ENCODE measurements at places on chromosomes 6 and 20.
A peak's percentile ranks its signal among the peaks of the same experiment; 100 is the strongest.

DNA sequence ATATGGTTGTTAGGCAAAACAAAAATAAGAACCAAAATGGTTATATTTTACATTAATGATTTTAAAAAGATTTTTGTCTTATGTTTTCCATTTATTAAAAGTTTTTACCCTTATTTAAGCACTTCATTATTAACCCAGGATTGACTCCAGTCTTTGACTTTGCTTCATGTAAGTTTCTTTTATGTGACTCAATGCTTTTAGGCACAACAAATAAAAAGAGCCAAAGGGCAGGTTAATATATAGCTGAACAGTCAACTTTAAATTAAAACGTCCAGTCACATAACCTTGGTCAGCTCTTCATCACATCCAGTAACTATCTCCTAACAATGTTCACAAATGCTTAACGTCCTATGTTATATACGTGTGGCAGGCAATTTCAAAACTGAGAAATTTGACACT is 32.7 kb downstream of the COL21A1 start:
- no peak for DNase-seq

DNA sequence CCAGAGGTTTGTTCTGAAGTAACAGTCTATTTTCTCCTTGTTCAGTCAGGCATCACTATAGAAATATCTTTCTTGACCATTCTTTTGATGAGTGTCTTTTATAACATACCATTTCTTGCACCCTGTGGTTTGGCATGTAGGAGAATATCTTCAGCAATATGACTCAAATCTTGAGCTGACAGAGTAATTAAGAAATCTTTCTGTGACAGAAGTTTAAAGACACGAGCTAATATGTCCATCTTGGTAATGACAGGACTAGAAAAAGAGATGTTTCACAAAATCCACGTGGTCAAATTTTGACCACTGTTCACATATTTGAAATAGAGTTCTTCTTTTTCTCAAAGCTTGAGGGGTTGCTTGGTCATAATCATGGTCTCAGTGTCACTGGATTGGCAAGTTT is 149.9 kb downstream of the MYB start:
- DNase-seq, result no peak

DNA sequence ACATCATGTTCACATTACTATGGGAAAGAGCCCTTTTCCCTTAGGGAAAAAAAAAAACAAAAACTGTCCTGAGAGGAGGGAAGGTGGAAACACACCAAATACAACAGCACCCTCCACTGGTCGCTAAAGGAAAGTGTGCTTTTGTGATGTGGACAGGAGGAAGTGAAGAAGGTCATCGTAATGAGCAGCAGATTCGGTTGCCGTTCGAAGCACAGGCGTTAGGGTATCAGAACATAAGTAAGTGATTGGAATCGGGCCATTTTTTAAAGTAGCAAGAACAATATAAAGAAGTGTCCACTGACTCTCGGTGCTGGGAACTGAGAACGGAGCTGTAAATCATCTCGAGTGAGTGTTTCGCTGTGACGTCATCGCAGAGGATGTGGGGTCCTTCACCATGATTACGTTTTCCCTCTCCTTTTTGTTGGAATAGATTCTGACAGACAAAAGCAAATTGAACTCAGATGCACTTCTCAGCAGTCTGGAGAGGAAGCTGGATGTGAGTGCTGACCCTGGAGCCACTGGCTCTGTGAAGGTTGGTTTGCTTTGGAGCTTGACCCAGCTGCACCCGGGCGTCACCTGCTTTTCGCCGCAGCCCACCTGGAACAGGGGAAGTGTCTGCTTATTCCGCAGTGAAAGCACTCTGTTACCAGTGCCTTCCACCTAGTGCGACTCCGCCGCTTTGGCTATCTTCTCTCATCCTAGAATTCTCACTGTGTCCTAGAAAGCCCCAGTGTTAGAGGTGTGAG is 203.6 kb upstream of the GMDS start:
- no peak for DNase-seq

DNA sequence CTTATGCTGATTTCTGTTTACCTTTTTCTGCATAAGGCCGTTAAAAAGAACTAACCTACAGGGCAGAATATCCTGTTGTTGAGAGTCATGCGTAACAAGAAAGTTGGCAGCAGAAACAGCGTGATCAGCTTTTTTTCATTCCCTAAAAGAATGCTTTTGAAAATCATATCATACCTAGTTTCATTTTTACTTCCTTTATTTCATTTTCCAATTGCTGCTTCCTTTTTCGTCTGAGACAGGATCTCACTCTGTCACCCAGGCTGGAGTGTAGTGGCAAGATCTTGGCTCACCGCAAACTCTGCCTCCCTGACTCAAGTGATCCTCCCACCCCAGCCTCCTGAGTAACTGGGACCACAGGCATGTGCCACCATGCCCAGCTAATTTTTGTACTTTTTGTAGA is 4.1 kb downstream of the CALHM6 start:
- DNase-seq, result no peak

GRCh38 chr20:14986026-14986655 is 648.7 kb upstream of the FLRT3 start:
- no peak for DNase-seq

DNA sequence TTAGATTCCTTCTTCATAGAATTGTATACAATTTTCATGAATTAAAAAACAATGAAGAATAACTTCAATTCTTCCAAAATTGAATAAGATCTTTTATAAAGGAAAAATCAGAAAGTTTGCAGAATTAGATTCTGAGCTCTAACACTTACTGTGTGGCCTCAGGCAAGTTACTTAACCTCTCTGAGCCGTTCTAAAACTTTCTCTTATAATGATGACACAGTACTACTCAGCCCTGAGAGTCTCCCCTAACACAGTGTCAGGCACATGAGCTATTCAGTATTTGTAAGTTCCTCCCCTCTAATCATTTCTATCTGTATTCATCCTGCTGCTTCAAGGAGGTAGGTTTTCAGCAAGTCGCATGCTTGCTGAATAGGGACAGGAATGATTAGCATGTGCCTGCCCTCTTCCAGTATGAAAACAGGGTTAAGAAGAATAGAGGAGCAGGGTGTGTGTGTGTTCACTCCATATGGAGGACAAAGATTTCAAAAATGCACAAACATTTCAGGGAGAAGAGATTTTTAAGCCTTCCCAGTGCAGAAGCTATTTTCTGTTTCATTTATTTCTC is 11.4 kb downstream of the ID4 start:
- DNase-seq, result no peak

GRCh38 chr6:143022587-143022986 is 38.1 kb upstream of the AIG1 start:
- DNase-seq, result no peak

GRCh38 chr20:51542571-51543421 is at the start of gene NFATC2:
Gene NFATC2, minus strand, starts transcription at chr20:51542719. Its CDS starts 220 bp downstream, at chr20:51542499.
- peak; percentile 45 for DNase-seq

- no peak for DNase-seq
These were observed 66.2 kb downstream of the SLC22A23 start for GRCh38 chr6:3390698-3391097.

DNA sequence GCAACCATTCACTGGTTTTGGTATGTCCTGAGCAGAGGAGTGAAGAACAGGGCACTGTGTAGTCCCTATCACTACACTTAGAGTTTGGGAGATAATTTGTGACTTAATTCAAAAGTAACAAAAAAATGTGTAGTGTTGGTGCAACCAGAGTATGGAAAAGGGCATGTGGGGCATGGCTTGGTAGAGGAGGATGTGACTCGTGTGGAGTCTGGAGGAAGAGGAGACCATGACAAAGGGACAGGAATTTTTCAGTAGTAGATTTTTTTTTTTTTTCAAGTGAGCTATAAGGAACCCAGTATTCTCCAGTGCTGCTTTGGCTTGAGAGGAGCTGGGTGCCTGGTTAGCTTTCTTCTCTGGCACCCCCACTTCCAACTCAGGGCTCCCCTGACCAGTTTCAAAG is 5.1 kb downstream of the MTRES1 start:
- DNase-seq, result no peak

- no peak for DNase-seq
These were observed 930.3 kb downstream of the QKI start for GRCh38 chr6:164344801-164345291.

DNA sequence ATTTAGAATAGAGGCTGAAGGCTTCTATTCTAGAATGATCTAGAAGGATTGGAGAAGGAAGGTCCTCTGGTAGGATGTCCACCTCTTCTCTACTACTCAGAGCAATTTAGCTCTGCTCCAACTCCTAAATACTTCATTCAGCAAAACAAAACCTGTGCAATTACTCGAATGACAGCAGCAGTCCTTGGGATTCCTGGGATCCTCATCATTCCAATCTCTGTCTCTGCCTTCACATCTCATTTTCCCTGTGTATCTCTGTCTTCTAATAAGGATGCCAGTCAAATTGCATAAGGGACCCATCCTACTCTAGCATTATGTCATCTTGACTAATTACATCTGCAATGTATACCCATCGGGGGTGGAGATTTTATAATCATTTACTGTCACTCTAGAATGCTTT is 5.5 kb upstream of the AIG1 start:
- DNase-seq, result no peak

DNA sequence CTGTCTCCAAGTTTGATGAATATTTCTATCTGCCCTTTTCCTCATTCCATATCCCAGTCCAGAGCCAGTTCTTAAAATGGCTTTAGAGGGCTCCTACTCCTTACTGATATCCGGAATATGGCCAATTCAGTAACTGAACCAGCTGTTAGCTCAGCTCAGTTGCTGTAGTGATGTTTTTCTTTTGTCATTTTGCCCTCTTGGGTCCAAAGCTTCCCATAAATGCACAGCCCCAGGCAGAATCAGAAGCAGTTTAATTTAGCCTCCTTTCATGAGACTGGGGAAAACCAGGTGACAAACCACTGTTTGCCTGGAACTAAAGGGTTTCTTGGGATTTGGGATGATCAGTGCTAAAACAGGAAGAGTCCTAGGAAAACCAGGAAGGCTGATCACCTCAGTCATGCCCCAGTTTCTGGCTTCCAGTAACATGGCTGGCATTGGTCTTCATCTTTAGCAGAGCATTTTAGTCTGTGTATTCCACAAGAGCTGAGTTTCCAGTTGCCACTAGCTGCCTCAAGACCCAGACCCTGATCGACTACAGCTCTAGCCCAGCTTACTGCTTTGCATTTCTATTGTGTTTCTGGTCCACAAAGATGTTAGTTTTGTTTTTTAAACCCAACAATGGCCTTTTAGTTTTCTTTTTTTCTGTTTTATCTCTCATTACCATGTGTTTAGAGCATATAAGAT is 40.6 kb upstream of the REV3L start:
- no peak for DNase-seq
